ENCODE measurements at places on chromosomes 7 and 10.

GRCh38 chr7:98771519-98771918 is 98.3 kb downstream of the TMEM130 start:
- DNase-seq = no peak

DNA sequence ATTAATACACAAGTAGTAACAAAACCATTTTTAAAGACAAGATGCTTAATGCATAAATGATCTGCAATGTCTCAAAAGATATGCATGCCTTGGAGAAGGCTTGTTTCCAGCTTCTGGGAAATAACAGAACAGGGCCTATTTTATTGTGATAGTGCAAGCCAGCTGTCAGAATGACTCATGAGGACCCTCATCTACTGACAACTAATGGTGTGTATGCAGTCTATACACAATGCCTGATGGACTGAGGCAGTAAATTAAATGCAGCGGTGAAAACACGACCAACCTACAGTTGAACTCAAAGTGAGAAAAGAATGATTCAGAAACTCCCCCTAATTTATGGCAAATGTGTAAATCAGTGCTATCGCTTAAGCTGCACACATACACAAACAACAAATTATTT is 46.3 kb downstream of the VPS41 start:
- DNase-seq = no peak

- no peak for DNase-seq
Measured at GRCh38 chr10:69287181-69287580, 8.9 kb downstream of the HK1 start.

GRCh38 chr10:121188005-121188404 is 336.8 kb downstream of the WDR11 start:
- DNase-seq = no peak

GRCh38 chr10:29386342-29386999 is 97.6 kb downstream of the LYZL1 start:
- no peak for DNase-seq

DNA sequence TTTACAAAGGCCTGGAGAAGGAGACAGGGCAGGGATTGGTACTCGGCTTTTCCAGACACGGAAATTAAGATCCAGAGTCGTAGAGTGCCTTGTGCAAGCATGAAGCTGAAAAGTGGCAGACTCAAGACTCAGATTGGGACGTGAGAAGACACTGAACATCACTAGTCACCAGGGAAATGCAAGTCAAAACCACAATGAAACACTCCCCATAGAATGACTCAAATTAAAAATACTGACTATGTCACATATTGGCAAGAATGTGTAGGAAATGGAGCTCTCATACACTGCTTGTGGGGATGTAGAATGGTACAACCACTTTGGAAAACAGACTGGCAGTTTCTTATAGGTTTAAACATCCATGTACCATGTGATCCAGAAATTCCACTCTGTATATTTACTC is 472.0 kb downstream of the RPS24 start:
- no peak for DNase-seq

GRCh38 chr10:13741438-13741837 is 154.7 kb downstream of the PRPF18 start:
- no peak for DNase-seq

DNA sequence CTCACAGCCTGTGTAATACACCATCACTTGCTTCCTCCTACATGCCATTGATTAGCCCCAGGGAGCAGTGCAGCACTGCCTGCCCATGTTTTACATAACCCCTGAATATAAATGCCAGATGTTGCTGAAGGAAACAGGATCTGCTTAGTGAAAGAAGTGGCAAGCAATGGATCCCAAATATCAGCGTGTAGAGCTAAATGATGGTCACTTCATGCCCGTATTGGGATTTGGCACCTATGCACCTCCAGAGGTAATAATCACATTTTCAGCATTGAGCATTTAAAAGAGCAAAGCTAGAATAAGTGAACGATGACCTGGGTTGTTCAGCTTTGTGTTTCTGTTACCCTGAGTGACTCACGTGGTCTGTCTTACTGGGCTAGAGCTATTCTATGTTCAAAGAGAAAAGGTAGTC is at the start of gene AKR1C4:
AKR1C4 (plus strand) TSS at position 136 of the 412 bp plus-strand sequence; CDS start at position 167, 31 bp downstream.
- no peak for DNase-seq

DNA sequence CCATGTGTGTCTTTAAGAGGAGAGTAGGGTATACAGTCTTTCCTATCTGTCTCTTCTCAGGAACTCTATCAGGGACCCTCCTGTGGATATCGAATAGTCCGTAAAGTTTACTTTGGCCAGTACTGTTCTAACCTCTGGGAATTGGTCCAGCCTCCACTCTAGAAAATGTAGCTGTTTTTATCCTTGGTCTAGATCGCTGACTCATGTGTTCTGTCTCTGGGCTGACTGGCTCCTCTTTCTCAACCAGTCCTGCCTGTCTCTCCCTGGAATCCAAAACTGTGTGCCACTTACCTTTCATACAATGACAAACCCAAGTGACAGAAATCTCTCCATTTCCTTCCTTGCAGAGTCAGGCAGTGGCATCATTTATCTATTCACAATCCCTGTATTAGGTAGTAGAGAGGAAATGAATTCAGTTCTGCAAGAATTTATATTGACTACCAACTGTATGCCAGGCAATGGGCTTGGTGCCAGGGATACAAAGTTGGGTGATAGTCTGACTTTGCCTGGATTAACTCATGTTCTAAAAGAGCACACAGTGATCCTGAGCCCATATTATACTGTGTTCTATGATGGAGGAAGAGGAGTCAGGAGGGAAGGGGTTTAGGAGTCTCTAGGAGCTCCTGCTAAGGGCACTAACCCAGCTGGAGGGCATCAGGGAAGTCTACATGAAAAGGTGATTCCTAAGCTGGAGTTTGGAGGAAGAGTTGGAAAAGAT is 232.7 kb downstream of the LRMDA start:
- no peak for DNase-seq

GRCh38 chr10:3946234-3947229 is 161.5 kb upstream of the KLF6 start:
- no peak for DNase-seq

DNA sequence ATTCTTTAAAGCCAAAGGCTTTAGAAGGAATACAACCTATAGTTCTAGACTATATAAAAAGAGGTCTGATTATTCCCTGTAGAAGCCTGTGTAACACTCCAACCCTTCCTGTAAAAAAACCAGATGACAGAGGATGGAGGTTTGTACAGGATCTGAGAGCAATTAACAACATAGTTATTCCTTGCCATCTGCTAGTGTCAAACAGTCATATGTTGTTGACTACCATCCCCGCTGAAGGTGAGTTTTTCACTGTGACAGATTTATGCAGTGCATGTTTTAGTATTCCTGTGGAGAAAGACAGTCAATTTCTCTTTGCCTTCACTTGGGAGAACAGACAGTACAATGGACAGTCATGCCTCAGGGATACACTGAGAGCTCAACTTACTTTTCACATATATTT is 19.0 kb upstream of the SLC26A4 start:
- no peak for DNase-seq

GRCh38 chr10:78594559-78595268 is 474.1 kb upstream of the ZMIZ1 start:
- no peak for DNase-seq

DNA sequence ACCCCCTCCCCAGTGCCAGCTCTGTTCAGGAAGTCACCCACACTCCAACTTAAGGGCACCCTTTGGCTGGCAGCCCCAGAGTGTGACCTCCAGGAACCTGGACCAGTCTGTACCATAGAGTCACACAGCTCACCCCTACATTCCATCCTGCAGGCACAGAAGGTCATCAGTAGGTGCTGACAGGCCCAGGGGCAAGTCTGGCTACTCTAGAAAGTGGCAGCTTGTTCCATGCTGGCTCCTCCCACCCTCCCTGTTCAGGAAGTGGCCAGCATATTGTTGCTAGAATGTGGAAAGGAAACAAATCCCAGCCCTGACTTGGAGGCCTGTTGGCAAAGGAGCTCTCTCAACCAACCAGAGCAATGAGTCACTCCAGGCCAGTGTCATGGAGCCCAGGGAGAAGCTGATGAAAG is 3.2 kb upstream of the NCOA4 start:
- DNase-seq = no peak

DNA sequence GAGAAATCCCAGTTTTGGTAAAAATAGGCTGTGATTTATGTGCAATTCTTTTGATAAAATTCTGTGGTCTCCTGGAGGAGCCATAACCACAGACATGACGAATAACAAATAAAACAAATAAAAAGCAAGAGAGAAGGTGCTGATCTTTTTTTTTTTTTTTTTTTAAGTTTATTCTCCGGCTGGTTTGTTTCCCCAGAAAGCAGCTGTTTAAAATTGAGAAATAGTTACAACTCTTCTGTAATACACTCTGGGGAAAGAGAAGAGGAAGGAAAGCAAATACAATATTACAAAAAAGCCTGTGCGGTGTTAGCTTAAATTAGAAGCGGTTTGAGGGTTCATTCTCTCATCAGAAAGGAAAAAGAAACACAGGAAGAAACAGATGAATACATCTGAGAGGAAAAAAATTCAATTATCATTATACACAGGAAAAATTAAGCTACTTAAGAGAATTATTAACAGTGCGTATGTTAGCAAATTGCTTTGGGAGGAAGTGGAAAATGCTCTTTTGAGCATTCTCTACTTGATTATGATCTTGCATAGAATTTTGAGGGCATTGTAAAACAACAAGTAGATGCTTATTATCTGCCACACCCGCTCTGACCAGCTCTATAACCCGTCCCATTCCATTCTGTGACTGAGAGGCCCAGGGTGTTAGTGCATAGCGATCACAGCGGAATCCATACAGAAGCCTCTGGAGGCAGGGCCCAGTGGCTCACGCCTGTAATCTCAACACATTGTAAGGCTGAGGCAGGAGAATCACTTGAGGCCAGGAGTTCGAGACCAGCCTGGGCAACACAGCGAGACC is 40.6 kb upstream of the WAC start:
- no peak for DNase-seq

- DNase-seq = no peak
Measured at GRCh38 chr7:41431671-41432070, 271.2 kb downstream of the INHBA start.

- DNase-seq = no peak
Measured at GRCh38 chr10:129964611-129965424, 744 bp upstream of the EBF3 start.

DNA sequence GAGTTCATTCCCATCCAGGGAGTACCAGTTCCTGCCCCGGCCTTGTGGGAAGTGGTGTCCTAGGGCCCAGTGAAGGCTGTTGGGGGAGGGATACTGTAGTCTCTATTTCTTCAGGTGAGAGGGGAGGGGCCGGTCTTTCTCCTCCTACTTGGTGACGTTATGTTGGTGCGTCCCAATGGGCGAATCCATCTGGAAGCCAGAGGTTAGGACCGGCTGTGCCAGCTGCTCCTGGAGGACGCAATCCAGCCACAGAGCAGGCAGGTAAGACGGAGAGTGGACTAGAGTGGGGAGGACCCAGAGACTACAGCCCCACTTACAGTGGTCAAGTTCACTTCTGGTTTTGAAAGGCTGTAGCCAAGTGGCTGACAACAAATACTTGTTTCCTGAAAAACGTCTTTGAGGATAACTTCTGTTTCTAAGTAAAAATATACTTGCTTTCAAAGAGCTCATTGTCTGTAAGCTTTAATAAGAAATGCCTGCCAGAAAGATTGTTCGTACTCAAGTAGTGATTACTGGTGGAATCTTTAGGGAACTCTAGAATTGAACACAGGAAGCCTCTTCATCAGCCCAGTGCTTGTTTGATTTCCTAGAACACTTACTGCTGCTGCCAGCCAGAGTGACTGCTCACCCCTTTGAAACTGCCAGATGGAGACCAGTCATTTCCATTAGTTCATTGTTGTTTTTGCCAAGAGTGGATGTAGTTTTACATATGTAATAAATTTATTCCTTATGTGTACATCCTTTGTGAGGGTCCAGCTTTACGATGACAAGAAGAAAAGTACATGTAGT is 25.4 kb downstream of the RBM33 start:
- DNase-seq = no peak

GRCh38 chr7:156544919-156545715 is 95.5 kb upstream of the RNF32 start:
- DNase-seq = no peak

DNA sequence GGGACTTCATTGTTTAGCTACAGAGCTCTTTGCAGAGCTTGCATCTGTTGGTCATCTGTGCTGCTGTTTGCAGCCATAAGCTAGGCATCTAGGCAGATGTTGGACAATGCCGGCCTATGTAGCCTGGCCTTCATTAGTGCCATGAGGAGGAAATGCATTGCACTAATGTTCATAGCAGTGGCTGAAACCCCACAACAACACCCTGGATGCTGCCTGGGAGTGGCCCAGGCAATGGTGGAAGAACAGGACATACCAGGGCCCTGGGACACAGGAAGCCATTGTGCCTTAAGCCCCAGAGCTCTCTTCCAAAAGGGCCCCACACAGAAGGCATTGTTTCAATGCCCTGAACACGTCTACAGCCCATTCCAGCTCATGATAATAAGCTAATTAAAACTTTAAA is 131.5 kb upstream of the LYZL1 start:
- no peak for DNase-seq

- no peak for DNase-seq
Measured at GRCh38 chr7:452791-453455, 66.7 kb downstream of the PDGFA start.

DNA sequence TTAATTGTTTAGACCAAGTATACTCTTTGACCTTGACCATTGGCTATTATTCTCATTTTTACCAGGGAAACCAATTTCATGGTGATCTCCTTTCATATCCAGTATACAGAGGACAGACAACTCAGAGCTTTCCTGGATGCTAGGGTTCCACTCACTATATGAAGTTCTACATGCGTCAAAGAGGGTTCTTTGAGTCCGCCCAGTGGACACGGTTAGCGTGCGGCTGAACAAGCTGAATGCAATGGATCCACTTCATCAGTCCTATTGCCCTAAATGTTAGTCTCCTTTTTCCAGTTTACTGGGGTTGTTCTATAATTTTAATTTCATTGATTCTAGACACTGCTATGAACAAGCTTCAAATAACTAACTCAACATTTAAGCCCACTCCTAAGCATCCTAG is 162.4 kb upstream of the PCLO start:
- DNase-seq = no peak

DNA sequence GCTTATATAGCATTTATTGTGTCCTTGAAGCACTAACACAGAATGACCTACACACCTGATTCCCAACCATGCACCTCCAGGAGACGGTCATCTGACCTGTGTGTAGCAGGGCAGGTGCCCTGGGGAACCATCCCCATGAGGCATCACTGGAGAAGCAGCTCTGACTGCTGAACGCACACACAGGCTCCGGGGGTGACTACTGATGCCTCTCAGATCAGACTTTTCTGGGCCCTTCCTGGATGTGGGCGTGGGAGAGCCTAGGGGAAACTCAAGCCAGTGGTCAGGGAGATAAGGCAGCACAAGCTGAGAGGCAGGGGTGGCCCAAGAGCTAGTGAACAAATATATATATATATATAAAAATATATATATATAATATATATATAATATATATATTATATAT is 37.6 kb downstream of the CPXM2 start:
- DNase-seq = no peak

Data from Panc1 (cell line).